ENCODE measurements at places on chromosomes 1 and 21.

DNA sequence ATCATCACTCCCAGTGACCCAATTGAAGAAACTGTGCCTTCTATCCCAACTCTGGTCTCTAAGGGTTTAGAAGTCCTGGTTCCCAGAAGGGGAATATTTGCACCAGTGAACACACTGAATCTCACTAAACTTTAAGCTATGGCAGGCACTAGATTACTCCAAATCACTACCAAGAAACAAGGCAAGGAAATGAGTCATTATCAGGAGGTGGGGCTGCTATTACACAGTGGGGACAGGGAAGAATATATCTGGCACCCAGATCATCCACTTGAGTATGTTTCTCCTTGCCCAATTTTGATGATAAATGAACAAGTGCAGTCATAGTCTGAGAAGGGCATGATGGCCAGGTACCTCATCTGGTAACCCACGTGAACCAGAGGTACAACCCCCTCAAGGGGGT, 7.0 kb downstream of the MRPL9 start:
- no peak for DNase-seq

- DNase-seq: no peak
These were observed 18.6 kb upstream of the HSPG2 start for GRCh38 chr1:21955501-21956281.

GRCh38 chr1:22737374-22738068, 26.9 kb downstream of the EPHB2 start:
- DNase-seq: no peak

GRCh38 chr1:73820843-73821242, 377.1 kb downstream of the LRRIQ3 start:
- no peak for DNase-seq

GRCh38 chr1:51237351-51238033, 1.4 kb downstream of the RNF11 start:
- DNase-seq: no peak

DNA sequence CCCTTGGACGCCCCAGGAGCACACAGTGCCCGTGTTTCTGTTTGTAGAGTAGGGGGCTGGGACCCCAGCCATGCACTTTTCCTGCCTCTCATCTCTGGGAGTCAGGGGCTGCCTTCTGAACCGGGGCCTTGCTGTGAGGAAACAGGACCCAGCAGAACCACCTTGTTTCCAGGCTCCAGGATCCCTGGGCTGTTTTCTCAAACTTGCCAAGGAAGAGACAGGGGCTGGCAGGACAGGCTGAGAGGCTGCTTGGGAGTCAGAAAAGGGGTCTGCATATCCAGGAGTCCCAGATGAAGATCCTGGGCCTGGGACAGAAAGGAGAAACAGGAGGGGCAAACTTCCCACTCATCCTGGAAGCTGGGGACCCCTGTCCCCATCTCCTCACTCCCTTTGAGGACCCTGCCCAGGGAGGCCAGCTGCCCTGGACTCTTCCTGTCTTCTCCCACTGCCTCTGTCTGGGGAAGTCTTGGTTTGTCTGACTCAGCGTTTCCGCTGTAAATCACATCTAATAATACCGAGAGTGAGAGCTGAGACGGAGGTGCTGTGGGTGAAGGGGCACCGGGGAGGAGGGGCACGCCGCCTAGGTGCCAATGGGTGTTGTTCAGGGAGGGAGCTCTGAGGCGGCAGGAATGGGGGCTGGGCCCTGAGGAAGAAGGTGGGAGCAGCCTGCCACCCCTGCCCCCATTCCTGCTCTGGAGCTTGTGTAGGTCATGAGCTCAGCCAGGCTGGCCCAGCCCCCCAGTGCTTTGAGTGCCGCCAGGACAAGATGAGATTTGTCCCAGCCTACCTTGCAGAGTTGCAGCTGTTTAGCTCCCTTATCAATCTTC, 16.7 kb downstream of the POU3F1 start:
- no peak for DNase-seq

All from SK-N-MC (cell line).